Activated CD4-positive, alpha-beta memory T cell treated with anti-CD3 and anti-CD28 coated beads, Interleukin-2, amount 10 ng/mL, durations not matched to agents 7 days and 5 days (primary cell): ENCODE measurements at places on chromosomes 3 and 15. TPM values are rescaled to one million over a fixed set of nuclear protein-coding genes. Genes with fewer than 3 reads are reported as not detected.

The MUC20 gene
- total RNA-seq: 2.8 TPM

The CCDC191 gene
- total RNA-seq: 3.0 TPM

- DNase-seq: no peak
- H3K4me1 ChIP-seq: peaks cover 17% of the 10 kb centered on the region
- no peaks in the 10 kb centered on the region for H3K27me3 ChIP-seq
- H3K36me3 ChIP-seq: peaks cover 5% of the 10 kb centered on the region
Measured at GRCh38 chr3:30476368-30477084, 129.9 kb upstream of the TGFBR2 start.

DNA sequence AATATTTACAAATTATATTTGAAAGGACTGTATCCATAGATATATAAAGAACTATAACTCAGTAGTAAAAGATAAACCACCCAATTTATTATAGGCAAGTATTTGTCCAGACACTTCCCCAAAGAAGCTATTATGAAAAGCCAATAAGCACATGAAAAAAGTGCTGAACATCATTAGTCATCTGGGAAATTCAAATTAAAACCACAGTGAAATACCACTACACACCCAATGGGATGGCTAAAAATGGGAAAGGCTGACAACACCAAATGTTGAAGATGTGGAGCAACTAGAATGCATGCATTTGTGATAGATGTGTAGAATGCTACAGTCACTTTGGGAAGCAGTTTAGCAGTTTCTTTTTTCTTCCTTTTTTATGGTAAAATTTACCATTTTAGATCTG lies 147.0 kb downstream of the PDE8A start:
- no peak overlapping the region for H3K4me3 ChIP-seq
- H3K27me3 ChIP-seq: no peaks in the 10 kb centered on the region
- no peak for DNase-seq

The COL7A1 gene
- total RNA-seq: 1.4 TPM

- H3K4me3 ChIP-seq: no peak overlapping the region
- no peak overlapping the region for H3K27ac ChIP-seq
- H3K36me3 ChIP-seq: no peaks in the 10 kb centered on the region
- no peaks in the 10 kb centered on the region for H3K27me3 ChIP-seq
- H3K4me1 ChIP-seq: no peaks in the 10 kb centered on the region
Measured at GRCh38 chr3:65338571-65338970, 650.8 kb upstream of the ADAMTS9 start.

DNA sequence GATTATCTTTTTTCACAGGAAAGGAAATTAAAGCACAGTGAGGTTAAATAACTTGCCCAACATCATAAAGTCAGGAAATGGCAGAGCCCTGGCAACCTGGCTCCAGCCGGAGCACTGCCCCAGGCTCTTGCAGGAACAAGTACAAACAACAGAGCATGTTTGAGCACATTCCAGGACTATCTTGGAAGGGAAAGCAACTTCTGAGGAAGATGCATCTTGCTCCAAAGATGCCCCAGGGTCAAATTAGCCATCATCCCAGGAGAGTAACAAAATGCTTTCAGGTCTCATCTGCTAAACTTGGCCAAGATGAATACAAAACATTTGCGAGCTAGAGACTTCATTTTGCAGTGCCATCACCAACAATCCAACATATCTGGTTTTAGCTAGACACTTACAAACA lies 162.4 kb upstream of the LRRN1 start:
- no peaks in the 10 kb centered on the region for H3K4me1 ChIP-seq
- H3K4me3 ChIP-seq: no peak overlapping the region
- no peaks in the 10 kb centered on the region for H3K27me3 ChIP-seq
- no peak for DNase-seq
- no peaks in the 10 kb centered on the region for H3K36me3 ChIP-seq
- no peak overlapping the region for H3K27ac ChIP-seq

DNA sequence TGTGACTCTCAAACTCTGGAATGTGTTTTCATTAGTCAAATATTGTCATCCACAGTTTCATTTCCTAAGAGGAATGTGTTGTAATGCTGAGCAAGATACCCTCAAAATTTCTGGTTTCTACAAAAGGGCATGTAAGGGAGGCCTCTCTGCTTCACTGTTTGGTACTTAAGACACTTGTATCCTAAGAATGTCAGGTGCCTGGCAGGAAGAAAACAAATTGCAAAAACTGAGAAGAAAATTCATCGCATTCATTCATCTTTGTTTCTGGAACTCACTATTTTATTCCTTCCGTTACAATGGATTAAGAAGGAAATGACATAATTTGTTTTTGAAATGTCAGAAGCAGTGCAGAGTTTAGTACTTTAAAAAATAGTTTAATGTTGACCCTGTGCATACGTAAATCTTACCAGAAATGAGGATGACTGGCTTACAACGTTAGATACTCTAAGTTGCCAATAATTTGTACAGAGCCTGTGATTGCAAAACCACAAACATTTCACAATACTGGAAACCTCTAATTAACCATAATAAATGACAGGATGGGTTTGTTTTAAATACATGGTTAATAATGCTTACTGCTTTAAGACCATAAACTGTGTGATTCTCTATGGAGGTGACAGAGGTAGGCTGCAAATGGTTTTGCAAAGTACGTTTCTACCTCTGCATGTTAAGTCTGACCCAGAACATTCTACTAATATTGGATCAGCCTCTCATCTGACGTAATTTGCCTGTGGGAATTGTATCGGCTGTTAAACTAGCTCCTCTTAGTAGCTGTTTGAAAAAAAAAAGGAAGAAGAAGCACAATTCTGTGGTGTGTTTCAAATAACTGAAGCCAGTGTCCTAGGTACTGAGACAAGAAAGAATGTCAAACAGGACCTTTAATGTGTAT lies 477.8 kb downstream of the RBMS3 start:
- H3K27me3 ChIP-seq: no peaks in the 10 kb centered on the region
- DNase-seq: no peak
- H3K36me3 ChIP-seq: no peaks in the 10 kb centered on the region
- H3K27ac ChIP-seq: no peak overlapping the region
- no peak overlapping the region for H3K4me3 ChIP-seq
- no peaks in the 10 kb centered on the region for H3K4me1 ChIP-seq

The CASR gene
- total RNA-seq: 0.10 TPM

The DPPA2 gene
- total RNA-seq: not detected

DNA sequence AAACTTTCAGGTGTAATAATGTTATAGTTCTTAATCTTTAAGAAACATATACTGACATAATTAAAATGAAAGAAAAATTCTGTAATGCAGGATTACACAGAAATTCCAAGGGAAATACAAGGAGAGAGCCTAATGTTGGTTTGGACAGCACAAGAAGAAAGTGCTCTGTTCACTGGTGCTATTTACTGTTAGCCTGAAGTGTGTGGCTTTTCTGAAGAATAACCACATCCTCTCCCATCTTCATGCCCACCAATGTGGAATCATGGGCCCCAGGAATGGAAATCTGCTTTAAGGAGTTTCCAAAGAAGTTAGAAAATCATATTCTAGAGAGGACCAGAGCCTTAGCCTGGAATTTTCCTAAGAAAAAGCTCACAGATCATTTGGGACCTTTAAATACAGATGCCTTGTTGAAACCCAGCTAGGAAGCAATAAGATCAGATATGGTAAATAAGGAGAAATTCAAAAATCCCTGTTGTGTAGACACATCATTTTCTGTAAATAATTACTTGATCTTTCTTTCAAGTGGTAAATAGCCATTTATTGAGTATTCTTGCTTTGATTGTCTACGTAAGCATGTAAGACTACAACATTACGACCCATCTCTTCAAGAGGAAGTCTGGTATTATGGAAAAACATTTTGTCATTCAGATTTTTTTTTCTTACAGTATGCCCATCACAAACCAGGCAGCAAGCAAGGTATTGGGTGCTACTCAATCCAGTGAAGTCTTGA lies 10.3 kb upstream of the USP50 start:
- H3K27me3 ChIP-seq: no peaks in the 10 kb centered on the region
- H3K27ac ChIP-seq: no peak overlapping the region
- H3K4me1 ChIP-seq: peaks cover 32% of the 10 kb centered on the region

GRCh38 chr3:134859341-134859740 lies 64.3 kb downstream of the EPHB1 start:
- H3K27ac ChIP-seq: no peak overlapping the region
- DNase-seq: no peak
- no peak overlapping the region for H3K4me3 ChIP-seq
- no peaks in the 10 kb centered on the region for H3K4me1 ChIP-seq
- H3K36me3 ChIP-seq: no peaks in the 10 kb centered on the region

The SLC12A1 gene
- not detected for total RNA-seq

- H3K27me3 ChIP-seq: peaks cover 13% of the 10 kb centered on the region
- H3K27ac ChIP-seq: no peak overlapping the region
- no peaks in the 10 kb centered on the region for H3K36me3 ChIP-seq
- DNase-seq: no peak
- H3K4me3 ChIP-seq: no peak overlapping the region
- H3K4me1 ChIP-seq: no peaks in the 10 kb centered on the region
Measured at GRCh38 chr3:131704098-131704497, 201.3 kb upstream of the MRPL3 start.

- H3K27me3 ChIP-seq: no peaks in the 10 kb centered on the region
- H3K4me3 ChIP-seq: no peak overlapping the region
- no peak overlapping the region for H3K27ac ChIP-seq
- peaks cover 4% of the 10 kb centered on the region for H3K36me3 ChIP-seq
Measured at GRCh38 chr3:183584914-183585280, 29.4 kb upstream of the KLHL6 start.

DNA sequence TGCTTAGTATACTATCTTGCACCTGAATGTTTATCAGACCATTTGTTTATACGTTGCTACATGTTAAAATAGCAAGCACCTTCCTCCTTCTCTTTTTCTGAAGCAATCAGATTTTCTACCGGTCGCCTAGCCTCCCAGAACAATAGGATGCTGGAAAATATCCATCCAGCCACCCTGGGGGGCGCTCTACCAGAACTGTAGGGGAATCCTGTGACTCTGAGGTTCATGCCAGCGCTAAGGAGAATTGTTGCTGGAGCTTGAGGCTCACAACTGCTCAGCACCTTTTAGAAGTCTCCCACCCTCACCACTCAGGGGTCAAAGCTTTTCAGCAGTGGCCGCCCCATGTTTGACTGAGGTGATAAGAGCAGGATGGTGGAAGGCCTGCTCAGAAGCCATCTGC lies 27.5 kb downstream of the SQOR start:
- H3K27ac ChIP-seq: no peak overlapping the region
- H3K36me3 ChIP-seq: peaks cover 74% of the 10 kb centered on the region
- no peak overlapping the region for H3K4me3 ChIP-seq

DNA sequence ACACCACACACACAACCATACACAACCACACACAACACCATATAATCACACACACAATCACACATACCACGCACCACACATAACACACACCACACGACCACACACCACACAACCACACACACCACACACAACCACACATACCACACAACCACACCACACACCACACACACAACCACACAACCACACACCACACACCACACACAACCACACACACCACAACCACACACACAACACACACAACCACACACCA lies 24.2 kb downstream of the CPN2 start:
- H3K36me3 ChIP-seq: no peaks in the 10 kb centered on the region
- DNase-seq: no peak
- peaks cover 16% of the 10 kb centered on the region for H3K27me3 ChIP-seq

The MYZAP gene
- total RNA-seq: 0.18 TPM

GRCh38 chr3:106232956-106233355 lies 364.1 kb upstream of the CBLB start:
- H3K4me3 ChIP-seq: no peak overlapping the region
- no peak for DNase-seq
- H3K4me1 ChIP-seq: peaks cover 42% of the 10 kb centered on the region
- no peaks in the 10 kb centered on the region for H3K27me3 ChIP-seq
- H3K36me3 ChIP-seq: peaks cover 51% of the 10 kb centered on the region

DNA sequence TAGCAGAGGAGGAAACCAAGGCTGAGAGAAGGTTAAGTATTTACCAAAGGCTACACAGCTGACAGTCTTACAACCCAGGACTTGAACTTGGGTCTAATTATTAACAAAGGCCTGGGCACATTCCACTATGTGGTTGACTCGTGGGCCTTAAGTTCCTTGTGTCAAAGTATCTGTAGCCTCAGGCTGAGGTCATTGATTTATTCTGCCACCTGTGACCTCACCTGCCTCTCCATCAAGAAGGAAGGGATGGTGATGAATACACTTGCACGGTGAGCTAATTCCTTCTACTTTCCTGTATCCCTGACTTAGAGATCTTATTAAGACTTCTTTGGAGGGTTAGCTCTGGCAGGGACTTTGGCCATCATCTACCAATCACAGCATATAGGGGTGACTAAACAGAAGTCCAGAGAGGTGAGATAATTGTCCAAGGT lies 19.9 kb upstream of the LRRC58 start:
- H3K36me3 ChIP-seq: no peaks in the 10 kb centered on the region
- H3K4me3 ChIP-seq: no peak overlapping the region
- no peak for DNase-seq

- no peaks in the 10 kb centered on the region for H3K27me3 ChIP-seq
- H3K27ac ChIP-seq: no peak overlapping the region
- no peaks in the 10 kb centered on the region for H3K4me1 ChIP-seq
- H3K36me3 ChIP-seq: no peaks in the 10 kb centered on the region
- H3K4me3 ChIP-seq: no peak overlapping the region
Measured at GRCh38 chr15:100034191-100034590, 301.0 kb upstream of the LYSMD4 start.
